ENCODE measurements at places on chromosomes 3 and 15.
A peak's percentile ranks its signal among the peaks of the same experiment; 100 is the strongest.

- DNase-seq: no peak
These were observed 13.4 kb downstream of the PML start for GRCh38 chr15:74007820-74008371.

- DNase-seq: no peak
These were observed 302.0 kb downstream of the ZBBX start for GRCh38 chr3:167078070-167078622.

GRCh38 chr3:183822631-183823030, 2.7 kb downstream of the MAP6D1 start:
- no peak for DNase-seq

- DNase-seq: no peak
These were observed 86.7 kb downstream of the TBC1D5 start for GRCh38 chr3:17655743-17656142.

GRCh38 chr3:63905731-63906620, 6.2 kb downstream of the SCAANT1 start:
- DNase-seq: no peak

GRCh38 chr15:99120050-99120777, 15.3 kb downstream of the SYNM start:
- no peak for DNase-seq

GRCh38 chr3:129276385-129276784, 2.3 kb upstream of the HMCES start:
- no peak for DNase-seq

GRCh38 chr3:101850246-101851051, 1.1 kb downstream of the NFKBIZ start:
- DNase-seq: peak; percentile 86

Data from fibroblast of the aortic adventitia (primary cell).